ENCODE measurements at places on chromosomes 6 and 20. TPM values are rescaled to one million over a fixed set of nuclear protein-coding genes. Genes with fewer than 3 reads are reported as not detected.
A peak's percentile ranks its signal among the peaks of the same experiment; 100 is the strongest.

DNA sequence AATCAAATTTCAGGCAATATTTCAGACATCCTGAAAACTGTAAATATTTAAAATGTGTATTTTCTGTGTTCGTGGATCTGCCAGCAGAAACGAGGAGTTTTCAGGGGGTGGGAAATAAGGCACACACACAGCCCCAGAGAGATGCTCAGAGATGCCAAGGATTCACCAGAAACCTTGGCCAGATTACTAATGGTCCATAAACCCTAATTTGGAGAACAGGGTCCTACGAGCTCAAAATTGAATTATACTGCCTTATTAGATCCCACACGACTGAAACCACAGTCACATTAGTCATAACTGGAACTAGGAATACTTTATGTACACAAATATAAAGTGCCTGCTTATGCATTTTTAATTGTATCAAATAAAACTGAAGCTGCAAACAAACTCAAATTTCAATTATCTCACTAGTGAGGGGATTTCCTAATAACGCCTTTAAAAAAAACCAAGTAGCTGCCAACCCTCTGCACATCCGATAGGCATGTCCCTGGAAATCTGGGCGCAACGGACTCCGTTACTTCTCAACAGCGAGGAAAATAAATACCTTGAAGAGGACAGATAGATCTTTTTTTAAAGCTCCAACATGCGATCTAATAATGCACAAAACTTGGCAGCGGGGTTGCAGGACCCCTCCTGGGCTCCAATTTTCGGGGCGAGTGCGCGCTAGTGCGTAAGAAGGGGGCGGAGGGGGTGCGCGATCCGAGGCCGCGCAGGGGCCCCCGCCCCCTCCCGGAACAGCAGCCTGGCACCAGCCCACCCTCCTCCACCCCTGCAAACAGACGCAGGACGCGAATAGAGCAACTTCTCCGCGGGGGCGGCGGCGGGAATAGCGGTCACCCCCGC, 897 bp downstream of the CHD6 start:
- DNase-seq: no peak

DNA sequence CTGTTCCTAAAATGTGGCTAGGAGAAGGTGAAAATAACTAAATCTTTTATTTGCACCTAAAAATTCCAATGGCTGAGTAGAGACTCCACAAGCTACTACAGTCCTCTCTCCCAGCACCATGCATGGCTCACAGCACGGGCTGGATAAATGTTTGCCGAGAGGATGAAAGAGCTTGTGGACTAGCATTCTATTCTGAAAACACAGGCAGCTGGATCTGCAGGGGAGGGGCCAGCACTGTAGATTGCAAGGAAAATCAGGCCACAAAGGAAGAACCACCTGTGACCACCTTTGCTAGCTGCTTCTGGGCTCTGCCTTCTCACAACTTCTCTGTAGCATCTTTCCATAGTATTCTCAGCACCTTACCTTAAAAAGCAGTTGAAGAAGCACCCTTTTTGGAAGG, 46.6 kb downstream of the CLIC5 start:
- DNase-seq: no peak

DNA sequence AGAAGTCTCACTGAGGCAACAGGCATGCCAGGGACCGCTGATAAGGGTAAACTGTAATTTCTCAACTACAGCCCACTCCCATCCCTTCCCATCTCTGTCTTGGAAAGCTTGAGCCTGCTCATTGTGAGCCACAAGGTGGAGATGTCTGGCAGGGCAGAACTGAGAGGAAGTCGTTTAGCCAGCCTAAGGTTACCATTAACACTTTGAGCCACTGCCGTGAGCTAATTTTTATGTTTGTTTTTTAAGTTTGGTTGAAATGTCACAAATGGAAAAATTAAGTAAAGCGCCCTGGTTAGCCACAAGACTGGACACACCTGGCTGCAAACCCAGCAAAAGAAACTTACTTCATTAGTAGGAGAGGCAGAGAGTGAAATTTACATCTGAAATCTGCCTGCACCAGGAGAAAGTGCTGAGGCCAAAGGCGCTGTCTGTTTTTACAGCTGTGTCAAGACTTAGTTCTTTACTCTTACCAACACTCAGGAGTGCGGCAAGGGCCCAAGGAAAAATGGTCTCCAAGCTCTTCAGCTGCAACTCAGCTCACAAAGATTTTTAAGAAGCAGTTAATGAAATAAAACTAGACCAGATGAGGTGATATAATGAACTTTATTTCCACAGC, 50.0 kb upstream of the FAM83C start:
- no peak for DNase-seq

- no peak for DNase-seq
Observed at GRCh38 chr6:15080895-15081294, 165.0 kb upstream of the JARID2 start.

GRCh38 chr6:107704347-107705013, 119.6 kb downstream of the SCML4 start:
- DNase-seq: peak; percentile 10

GRCh38 chr6:32146287-32146686, 5.5 kb downstream of the PRRT1 start:
- DNase-seq: no peak

DNA sequence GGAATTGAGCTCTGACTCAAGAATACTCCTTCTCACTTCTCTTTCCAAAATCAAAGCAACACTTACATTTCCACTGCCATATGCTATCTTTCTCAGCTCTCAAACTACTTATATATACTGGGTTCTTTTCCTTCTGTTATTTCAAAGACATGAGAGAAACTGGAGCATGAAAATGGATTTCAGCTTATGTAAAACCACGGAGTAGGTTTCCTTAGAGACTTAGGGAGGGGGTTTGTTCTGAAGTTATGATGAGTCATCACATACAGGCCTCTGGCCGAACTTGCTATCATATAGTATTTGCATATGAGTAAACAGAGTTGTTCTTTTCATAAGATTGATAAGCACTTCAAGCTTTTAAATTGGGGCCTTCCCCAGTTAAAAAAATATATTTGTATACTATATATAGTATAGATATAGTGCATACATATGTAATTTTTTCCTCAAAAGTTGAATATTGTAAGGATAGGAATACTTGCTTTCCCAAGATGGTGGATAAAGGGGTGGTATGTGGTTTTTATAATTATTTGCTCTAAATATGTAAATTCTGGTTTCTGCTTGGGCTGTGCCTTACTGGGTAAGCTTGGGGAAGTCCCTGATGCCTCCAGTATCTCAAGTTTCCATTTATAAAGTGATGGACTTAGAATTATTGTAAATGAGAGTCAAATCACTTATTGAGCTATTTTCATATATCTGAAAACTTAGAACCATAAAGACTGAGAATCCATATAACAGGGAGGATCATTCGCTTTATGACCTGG, 273.9 kb downstream of the RFPL4B start:
- no peak for DNase-seq

GRCh38 chr6:158780988-158781691, 38.0 kb downstream of the EZR start:
- no peak for DNase-seq

DNA sequence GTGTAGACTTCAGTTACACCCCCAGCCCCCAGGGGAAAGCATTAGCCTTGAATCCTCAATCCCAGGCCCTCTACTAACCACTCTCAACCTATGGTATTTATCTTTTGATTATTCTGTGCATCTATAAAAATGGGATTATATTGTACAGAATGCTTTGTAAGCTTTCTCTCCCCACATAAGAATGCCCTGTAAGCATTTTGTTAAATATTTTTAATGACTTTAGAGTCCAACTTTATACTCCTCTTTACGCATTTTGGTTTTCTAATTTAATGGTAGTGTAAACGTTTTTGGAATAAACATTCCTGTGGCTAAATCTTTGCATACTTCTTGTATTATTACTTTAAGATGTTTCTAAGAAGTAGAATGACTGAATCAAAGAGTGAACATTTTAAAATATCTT, 35.4 kb downstream of the FBXO9 start:
- no peak for DNase-seq

DNA sequence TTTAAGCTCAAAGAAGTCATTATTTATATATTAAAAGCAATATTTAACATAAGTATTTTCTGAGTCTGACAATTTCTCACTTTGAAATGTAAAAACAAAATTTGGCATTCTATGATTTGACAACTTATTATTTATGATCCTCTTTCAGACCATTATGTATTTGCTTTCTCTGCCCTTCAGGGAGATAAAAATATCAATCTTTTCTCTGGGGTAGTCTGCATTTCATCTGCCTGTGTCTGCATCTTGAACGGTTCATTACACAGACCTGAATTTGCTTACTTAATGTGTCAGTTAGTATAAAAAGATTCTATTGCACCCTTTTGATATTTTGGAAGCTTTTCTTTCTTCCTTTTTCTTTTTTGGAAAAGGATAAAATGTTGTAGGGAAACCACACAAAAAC, 354.0 kb upstream of the RGS17 start:
- no peak for DNase-seq

- DNase-seq: no peak
Observed at GRCh38 chr6:74451953-74452352, 753.9 kb downstream of the COL12A1 start.

DNA sequence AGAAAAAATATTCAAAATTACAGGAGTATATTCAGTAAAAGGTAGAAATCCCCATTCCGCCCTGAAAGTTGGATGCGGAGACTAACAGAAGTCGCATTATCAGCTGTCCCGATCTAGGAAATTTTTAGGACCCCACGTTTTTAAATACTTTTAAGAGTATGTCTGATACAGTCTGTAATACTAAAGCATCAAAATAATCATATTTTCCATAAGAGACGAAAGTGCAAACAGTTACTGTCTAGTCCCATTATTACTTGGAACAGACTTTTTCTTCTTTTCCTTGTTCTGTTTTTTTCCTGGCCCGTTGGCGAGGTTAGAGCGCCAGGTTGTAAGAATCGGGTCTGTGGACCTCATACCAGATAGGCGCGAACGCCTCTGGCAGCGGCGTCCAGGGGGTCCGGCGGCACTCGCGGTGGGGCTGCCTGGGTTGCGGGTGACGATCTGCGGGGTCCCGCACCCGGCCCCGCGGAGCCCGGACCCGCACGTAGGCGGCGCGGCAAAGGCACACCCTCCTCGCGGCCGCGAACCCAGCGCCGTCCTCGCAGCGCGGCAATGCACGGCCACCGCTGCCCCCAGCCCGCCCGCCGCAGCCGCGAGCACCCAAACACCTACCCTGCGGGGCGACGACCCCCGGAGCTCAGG, 460 bp downstream of the PLAGL1 start:
- DNase-seq: peak; percentile 7

DNA sequence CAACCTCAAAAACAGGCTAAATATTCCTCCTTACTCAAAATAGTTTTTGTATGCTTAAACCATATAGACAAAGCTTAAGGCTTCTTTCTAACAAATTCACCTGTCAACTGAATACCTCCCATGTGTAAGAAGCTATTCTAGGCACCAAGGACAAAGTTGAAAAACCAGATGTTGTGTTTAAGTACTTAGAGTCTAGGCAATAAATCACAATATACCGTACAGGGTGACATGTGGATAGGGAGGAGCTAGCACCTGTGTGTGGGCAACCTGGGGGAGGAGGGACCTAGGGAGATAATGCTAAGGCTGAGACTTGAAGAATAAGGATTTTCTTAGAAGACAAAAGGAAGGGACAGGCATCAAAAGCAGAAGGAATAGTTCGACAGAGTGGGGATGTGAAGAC, 123.5 kb downstream of the LMBRD1 start:
- DNase-seq: no peak

DNA sequence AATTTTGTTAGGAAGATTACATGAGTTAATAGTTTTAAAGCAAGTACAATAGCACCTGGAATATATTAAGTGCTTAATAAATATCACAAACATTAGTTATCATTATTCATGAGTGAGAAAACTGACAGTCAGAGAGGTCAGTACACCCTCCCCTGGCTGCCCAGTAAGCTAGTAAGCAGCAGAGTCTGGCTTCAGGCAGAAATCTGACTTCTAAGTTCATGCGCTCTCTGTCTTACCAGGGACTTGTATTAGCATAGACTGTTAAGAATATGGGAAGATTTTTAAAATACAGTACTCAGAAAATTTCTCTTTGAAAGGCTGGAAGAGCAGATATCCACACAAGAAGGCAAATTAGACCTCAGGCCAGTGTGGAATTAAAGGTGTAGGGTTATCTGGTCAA, 40.8 kb downstream of the BCAS1 start:
- DNase-seq: no peak

DNA sequence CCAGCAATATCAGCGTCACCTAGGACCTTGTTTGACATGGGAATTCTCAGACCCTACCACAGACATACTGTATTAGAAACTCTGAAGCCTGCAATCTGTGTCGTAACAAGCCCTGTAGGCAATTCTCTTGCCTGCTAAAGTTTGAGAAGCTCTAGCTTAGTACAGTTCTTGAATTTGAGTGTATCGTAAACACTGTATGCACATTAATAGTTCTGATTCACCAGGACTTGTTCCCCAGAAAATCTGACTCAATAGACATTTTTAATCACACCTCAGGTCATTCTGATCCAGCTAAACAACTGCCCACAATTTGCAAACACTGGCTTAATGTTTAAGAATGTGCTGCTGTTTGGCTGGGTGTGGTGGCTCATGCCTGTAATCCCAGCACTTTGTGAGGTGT, 414.3 kb downstream of the TFAP2A start:
- peak; percentile 76 for DNase-seq

GRCh38 chr6:36717231-36717825, 19.7 kb downstream of the RAB44 start:
- no peak for DNase-seq

- DNase-seq: no peak
Observed at GRCh38 chr20:21049305-21049828, 56.8 kb downstream of the LINC00237 start.

DNA sequence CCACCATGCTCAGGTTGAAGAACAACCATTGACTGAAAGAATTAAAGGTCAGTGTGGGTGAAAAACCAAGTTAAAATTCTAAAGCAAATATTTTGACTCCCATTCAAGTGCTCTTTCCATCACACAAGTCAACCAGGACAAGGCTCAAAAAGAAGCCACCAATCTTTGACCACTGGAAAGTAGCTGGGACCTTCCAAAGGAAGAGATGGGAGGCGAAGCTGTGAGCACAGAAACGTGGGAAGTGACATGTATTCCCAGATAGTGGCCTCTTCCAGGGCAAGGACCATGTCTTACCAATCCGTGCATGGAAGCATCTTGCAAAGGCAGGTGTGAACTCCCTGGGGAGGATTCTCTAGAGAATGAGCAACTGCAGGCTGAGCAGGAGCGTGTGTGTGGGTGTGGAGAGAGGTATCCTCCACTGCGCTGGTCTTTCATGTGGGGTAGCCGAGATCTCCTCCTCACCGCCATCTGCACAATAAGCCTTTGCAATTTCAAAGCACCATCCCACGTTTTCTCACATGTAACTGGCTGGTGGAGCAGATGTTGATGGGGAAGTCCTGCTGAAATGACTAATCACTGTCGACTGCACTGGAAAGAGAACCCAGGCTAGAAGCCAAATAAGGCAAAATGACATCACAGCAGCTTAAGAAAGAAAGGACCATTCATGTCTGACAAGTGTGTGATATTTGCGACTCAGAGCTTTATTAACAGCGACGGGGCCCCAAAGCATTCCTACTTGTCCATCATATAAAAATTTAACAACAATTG, 189.4 kb upstream of the RREB1 start:
- peak; percentile 57 for DNase-seq

SPATS1 gene
- not detected for total RNA-seq

ELOVL2 gene
- total RNA-seq: 0.18 TPM

GCNT2 gene
- total RNA-seq: 3.0 TPM

UFL1 gene
- total RNA-seq: 18.5 TPM

C6orf15 gene
- 0.68 TPM for total RNA-seq

SAMD3 gene
- 7.1 TPM for total RNA-seq

MAS1 gene
- not detected for total RNA-seq

All from foreskin keratinocyte (primary cell).